ENCODE measurements at places on chromosomes 11 and 22. TPM values are rescaled to one million over a fixed set of nuclear protein-coding genes. Genes with fewer than 3 reads are reported as not detected.
A peak's percentile ranks its signal among the peaks of the same experiment; 100 is the strongest.

NXPE4 gene
- polyA plus RNA-seq = not detected

KRTAP5-2 gene
- polyA plus RNA-seq = 0.15 TPM

RAB38 gene
- 0.99 TPM for polyA plus RNA-seq

PNPLA3 gene
- 0.07 TPM for polyA plus RNA-seq

RASD2 gene
- 1.4 TPM for polyA plus RNA-seq

BTBD18 gene
- not detected for polyA plus RNA-seq

UBE2L3 gene
- polyA plus RNA-seq = 24.5 TPM

CHRDL2 gene
- polyA plus RNA-seq = 3.8 TPM

DNA sequence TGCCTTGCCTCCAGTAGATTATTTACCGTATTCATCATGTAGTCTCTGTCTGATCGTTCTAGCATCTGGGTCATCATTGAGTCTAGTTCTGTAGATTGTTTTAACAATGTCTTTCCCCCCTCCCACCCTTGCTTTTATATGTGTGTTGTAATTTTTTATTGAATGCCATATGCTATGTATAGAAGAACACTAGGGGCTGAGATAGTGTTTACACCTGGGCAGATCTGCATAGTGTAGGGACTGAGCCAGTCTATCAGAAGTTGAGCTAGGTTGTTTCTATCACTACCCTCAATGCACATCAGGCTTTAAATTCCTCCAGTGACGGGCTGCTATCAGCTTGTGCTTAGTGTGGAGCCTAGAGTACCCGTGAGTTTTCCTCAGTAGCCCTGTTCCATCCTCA, 61.6 kb downstream of the KREMEN1 start:
- DNase-seq = no peak

DNA sequence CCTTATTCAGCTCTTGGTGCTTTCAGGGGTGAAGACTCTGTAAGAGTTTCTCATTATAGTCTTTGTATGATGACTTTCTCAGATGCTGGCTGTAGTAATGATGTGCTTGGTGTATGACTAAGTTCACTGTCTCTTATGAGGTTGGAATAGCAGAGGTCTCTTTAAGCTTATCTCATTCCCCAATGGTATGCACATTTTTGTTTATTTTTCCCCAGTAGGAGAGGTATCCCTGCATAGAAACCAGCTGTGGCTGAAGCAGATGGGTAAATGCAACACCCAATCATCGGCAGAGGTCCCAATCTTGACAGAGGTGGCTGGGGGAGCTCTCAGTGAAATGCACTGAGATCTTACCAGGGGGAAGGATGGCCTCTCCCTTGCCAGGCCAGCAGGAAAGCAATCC, 34.6 kb downstream of the BBOX1 start:
- no peak for DNase-seq

- DNase-seq = no peak
Observed at GRCh38 chr11:94790661-94791180, 22.6 kb downstream of the AMOTL1 start.

GRCh38 chr11:11866203-11866602, 24.4 kb downstream of the USP47 start:
- no peak for DNase-seq

DNA sequence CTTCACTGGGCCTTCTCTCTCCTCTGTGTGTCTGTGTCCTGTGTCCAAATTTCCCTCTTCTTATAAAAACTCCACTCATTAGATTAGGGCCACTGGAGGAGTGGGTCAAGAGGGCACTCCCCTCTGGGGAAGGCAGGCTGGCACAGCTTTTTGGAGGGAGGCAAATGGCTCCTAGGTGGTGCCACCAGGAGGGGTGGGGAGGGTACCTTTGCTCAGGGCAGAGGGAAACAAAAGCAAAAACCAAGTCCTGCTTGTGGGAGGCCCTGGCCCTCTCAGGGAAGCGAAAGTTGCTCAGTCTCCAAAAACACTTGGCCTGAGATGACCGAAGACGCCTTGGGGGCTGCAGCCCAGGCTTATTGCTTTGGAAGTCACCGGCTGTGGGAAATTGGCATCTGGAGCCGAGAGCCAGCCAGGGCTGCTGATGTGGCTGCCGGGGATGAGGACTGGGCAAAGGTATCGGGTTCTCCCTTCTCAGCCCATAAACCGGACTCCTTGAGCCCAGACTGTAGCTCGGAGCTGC, 48.2 kb upstream of the ANO1 start:
- DNase-seq = no peak

DNA sequence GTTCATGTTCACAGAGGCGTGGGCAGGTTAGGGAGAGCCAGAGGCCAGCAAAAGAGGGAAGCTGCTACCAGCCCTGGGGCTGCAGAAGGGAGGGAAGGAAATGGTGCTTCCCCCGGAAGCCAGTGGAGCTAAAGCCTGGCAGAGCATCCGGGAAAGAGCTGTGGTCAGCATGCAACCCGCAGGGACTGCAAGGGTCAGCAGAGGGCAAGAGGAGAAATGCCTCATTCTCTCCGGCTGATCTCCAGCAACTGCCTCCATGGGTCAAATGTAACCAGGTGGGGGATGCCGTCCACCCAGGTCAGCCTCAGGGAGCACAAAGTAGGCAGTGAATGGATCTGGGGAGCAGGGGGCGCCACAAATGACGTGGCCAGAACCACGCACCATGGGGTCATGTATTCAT, 36.9 kb upstream of the PRR5 start:
- peak; percentile 47 for DNase-seq

GRCh38 chr11:7498193-7498592, 12.9 kb downstream of the OLFML1 start:
- no peak for DNase-seq

DNA sequence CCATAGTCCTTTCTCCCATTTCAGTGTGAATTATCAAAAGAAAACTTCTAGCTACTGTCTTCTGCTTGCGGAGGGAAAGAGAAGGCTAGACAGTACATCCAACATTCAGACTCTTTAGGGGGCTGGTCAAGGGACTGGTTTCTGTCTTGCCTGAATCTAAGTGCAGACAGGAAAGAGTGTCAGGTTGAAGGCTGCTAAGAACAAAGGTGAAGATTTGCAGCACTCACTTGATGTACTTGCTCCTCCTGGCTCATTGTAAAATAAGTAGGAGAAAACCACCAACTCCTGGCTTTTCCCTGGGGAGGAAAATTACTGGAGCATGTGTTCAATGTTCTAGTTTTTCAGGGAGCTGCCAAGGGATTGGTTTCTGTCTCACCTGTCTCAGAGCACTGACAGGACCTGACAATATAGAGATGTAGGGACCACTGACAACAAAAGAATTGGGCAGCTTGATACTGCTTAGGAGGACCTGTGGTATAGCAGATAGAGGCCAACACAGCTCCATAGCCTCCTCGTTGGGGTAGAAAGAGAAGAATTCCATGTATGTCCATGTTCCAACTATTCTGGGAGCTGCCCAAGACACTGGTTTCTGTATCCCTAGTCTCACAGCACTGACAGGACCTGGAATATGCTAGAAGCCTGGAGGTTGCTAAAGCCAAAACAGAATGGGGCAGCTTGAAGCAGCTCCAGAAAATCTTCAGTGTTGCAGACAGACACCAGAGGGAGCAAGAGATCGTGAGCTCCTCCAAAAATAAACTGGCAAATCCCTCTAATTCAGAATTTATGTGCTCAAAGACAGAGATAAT, 39.7 kb upstream of the MMP12 start:
- no peak for DNase-seq

DNA sequence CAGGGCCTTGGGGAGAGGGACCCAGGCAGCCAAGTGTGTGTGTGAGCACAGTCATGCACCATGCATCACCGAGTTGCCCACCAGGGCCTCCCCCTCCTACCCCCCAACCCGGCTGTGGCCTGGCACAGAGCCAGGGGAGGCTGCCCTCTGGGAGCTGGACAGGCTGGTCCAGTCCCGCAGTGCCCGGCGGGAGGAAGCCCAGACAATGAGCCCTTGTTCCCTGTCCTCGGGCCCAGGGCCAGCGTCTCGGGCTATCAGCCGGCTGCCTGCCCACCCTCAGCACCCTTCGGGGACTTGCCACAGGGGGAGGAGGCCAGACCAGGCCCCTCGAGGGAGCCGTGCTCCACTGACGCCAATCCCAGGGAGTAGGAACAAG, 4.5 kb downstream of the LRRC75B start:
- DNase-seq = peak; percentile 78

GRCh38 chr22:22478470-22478869, 30.1 kb downstream of the ZNF280B start:
- no peak for DNase-seq

GRCh38 chr22:44380756-44381486, 68.2 kb upstream of the SHISAL1 start:
- no peak for DNase-seq

DNA sequence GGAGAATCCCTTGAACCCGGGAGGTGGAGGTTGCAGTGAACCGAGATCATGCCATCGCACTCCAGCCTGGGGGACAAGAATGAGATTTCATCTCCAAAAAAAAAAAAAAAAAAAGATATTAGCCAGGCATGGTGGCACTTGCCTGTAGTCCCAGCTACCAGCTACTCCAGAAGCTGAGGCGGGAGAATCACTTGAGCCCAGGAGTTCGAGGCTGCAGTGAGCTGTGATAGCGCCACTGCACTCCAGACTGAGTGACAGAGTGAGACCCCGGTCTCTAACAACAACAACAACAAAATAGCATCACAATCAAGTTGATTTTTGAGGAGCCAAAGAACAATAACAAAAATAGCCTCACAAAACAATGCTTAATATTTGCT, 2.3 kb downstream of the PMM1 start:
- no peak for DNase-seq

DNA sequence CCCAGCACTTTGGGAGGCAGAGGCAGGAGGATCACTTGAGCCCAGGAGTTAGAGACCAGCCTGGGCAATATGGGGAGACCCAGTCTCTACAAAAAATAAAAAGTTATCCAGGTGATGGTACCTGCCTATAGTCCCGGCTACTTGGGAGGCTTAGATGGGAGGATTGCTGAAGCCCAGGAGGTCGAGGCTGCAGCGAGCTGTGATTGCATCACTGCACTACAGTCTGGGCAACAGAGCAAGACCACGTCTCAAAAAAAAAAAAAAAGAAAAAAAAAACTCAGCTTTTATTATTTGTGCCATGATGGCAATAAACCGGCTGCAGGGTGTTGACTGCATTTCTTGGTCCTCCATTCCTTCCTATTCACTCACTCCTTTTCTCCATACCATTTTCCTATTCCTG, 33.6 kb upstream of the TFIP11 start:
- no peak for DNase-seq

DNA sequence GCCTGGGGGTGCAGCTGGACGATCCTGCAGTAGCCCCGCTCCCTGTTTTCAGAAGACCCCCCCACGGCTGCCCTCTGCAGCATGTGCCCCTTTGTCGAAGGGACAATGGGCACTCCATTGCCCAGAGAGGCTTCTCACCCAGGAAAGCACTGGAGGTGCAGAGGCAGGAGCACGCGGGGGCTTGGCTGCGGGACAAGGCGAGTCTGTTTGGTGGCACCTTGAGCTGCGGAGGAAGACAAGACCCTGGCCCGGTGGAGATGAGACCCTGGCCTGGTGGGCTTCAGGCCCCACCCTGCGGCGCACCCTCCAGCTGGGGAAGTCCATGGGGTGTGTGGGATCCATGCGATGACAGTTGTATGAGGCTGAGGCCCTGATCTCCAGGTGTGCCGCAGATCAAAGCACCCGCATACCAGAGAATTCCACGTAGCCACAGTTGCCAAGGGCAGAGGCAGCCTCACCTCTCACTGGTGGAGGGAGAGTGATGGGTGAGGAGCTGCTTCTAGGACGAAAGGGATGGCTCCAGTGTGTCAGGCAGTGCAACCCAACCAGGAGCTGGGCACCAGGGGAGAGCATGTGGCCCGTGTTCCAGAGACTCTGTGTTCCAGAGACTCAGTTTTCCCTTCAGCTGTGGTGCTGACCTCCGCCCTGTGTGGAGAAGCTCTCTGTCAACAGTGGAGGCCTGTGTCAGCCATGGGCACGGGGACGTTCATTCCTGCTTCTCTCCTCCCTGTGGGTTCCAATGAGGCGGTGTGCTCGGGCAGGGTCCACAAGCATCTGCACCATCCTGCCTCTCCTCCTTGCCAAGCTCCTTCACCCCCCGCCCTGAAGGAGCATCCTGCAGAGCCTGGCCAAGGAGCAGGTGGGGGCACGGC, 10.0 kb downstream of the TBX1 start:
- DNase-seq = no peak

DNA sequence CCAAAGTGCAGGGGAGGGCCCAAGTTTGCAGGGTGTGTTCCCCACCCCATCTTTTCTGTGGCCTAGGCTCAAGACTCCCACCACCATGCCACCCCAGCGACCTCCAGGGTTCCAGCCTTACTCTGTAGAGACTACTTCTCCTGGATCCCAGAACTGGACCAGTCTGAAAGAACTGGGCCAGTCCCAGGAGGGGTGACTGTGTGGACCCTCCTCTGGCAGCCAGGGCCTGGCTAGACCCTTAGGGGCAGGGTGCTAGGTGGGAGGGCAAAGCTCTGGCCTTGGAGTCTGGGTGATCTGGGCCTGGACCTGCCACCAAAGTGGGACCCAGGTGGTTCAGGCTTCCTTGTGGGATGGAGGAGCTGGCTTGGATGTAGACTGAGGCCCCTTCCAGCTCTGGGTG, 41.8 kb upstream of the ACCSL start:
- DNase-seq = no peak

GRCh38 chr22:19376247-19376646, 55.3 kb downstream of the HIRA start:
- DNase-seq = no peak

- no peak for DNase-seq
Observed at GRCh38 chr11:61645179-61645868, 34.9 kb upstream of the DAGLA start.

DNA sequence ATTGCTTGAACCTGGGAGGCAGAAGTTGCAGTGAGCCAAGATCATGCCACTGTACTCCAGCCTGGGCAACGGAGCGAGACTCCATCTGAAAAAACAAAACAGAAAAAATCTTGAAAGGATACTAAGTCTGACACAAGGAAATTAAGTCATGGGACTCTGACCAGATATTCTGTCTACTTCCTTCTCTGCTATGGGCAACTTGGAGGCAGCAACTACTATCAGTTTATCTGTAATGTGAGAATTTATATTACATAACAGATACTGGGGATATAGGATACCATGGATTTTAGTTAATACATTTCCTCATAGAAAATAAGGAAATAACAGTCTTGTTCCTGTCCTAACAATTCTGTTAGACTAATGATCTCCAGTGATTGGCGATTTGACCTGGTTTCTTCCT, 1.6 kb upstream of the SGSM3 start:
- no peak for DNase-seq

GRCh38 chr11:15490535-15490934, 375.8 kb downstream of the INSC start:
- no peak for DNase-seq

DNA sequence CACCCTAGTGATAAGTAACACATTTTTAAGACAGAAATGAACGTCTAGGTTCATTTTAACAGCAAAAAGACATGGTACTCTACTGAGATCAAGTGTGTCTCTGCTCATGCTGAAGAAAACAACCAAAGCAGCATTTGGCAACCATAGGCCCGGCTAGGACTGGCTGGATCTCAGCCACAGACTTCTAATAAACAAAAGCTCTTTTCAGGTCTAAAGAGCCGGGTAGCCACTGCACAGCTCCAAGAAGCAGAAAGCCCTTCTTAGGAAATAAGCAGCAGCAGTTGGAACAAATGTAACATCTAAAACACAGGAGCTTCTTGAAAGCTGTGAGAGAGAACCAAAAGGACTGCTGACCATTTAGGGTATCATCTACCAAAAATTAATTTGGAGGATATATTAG, 37.6 kb downstream of the PITPNB start:
- DNase-seq = no peak

GRCh38 chr11:19912958-19913892, 200.6 kb downstream of the NAV2 start:
- peak; percentile 19 for DNase-seq

GRCh38 chr11:87114093-87114492, 76.4 kb downstream of the TMEM135 start:
- no peak for DNase-seq

All from pancreas (tissue), 10 donors.